ENCODE measurements at places on chromosomes 11 and 22. TPM values are rescaled to one million over a fixed set of nuclear protein-coding genes. Genes with fewer than 3 reads are reported as not detected.

DNA sequence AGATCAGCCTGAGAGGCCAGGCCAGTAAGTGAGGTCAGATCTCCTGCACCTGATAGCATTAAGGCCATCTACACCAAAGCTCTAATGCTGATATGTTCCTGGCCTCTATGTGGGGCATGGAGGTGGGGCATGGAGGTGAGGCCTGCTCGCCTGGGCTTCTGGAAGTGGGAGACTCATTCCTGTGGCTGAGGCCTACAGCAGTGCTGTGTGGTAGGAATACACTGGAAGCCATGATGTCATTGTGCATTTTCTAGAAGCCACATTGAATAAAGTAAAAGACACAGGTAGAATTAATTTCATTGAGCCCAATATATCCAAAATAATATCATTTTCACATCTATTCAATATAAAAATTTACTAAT lies 2.7 kb downstream of the PNPLA3 start:
- no peak for DNase-seq

- DNase-seq, result no peak
Measured at GRCh38 chr11:111845276-111846028, 25.9 kb downstream of the ALG9 start.

- DNase-seq, result no peak
Measured at GRCh38 chr11:100174881-100175280, 512.2 kb upstream of the ARHGAP42 start.

- DNase-seq, result no peak
Measured at GRCh38 chr11:119721129-119722120, 7.6 kb downstream of the NECTIN1 start.

- no peak for DNase-seq
Measured at GRCh38 chr11:124533626-124534025, 9.8 kb downstream of the OR8B12 start.

DNA sequence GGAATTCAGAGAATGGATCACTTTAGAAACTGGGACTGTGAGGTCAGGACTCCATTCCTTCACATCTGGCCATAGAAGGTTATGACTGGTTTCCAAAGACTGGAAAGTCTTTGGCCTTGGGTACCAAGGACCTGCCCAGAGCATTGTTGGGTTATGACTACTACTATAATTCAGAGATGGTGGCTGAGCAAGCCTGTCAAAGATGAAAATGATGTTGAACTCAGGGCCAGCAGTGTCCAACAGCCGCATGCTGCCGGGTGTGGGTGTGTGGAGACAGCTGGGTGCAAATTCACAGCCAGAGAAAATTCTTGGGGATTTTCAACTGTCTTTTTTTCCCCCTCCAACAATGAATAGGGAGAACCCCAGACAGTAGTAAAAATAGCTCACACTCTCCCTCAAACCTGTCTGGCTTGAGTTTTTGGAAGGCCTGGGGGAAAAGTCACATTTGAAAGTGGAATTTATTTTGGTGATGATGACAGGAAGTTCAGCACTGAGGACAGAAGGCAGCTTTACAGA lies 166.8 kb upstream of the NCAM1 start:
- DNase-seq, result no peak

DNA sequence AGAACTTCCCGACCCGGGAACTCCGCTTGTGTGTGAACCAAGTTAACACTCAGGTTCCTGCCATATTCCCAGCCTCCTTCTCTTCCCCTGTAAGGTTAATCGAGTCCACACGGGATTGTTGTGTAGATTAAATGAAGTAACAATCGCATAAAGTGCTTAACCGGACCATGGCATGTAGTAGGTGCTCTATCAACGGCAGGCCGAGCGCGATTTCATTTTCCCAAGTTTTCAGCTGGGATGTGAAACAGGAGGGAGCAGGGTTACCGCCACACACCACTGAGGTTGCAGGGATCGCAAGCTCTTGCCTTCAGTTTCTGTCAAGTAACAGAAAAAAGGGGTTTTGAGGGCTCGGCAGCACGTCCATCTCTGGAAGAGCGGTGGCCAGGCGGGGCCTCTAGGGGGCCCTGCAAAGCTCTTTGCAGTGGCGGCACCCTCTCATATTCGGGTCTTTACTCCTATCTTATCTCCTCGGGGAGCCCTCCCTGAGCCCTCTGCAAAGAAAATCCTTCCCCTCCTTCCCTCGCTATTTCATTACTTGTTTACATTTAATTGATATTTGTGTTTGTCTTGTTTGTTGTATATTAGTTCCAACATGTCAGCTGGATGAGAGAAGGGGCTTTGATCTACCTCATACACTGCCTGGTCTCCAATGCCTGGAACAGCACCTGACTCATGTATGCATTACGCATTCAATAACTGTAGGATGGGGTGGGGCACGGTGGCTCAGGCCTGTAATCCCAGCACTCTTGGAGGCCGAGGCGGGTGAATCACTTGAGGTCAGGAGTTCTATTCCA lies 816 bp upstream of the PLEKHA7 start:
- no peak for DNase-seq

DNA sequence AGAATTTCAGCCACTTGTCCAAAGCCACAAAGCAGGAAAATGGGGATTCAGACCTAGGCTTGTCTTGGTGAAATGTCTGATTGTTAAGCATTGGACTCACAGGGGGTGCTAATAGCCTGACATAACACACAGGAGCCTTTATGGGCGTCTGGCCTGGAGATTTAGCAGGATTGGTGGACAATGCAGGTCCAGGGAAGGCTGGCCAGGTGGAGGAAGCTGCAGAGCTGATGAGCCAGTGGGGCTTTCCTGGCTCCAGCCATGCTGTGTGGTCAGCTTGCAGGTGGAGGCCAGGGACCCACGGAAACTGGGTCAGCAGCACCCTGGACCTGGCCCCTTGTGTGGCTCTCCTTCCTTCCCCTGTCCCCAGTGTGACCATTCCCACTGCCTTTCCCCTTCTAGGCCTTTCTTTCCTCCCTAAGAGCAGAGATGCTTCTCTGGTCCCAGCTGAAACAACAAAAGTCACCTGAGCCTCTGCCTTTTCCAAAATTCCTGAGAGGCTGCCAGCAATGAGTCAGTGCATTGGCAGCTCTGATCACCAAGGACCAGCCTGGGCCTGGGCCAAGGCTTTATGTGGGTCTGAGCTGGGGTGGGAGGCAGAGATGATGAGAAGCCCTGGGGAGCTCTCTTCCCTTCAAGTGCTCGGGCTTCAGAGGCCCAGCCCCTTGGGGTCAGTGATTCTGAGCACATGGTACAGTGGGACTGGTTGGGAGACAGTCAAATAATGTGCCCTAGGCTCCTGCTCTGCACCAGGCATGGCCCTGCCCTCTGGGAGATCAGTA lies 85.2 kb downstream of the CCDC81 start:
- peak; percentile 74 for DNase-seq

DNA sequence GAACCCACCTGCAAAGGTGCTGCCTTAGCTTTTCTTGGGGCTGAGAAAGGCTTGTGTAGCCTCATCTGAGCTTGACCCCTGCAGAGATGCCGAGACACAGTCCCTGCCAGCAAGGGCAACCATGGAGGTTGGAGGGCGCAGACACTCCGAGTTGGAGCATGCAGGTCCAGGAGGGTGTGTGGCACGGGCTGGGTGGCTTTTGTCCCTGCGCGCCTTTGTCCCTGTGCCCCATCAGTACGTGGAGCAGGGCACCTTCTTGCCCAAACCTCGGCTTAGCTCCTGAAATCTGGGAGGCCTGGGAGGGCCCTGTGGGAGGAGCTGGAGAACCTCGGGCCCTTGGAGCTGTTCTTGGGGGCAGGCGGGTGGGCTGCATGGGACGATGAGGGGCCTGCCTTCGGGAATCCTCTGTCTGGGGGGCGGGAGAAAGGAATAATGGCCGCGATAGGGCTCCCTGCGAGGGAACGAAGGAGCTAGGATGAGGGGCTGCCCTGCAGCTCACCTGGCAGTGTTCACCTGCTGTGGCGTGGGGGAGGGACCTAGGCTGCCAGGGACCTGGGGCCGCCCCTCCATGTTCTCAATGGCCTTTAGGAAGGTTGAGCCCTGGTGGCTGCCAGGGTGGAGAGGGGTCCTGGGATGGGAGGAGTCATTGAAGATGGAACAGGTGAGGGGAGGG lies 3.4 kb downstream of the BRSK2 start:
- DNase-seq, result no peak

DNA sequence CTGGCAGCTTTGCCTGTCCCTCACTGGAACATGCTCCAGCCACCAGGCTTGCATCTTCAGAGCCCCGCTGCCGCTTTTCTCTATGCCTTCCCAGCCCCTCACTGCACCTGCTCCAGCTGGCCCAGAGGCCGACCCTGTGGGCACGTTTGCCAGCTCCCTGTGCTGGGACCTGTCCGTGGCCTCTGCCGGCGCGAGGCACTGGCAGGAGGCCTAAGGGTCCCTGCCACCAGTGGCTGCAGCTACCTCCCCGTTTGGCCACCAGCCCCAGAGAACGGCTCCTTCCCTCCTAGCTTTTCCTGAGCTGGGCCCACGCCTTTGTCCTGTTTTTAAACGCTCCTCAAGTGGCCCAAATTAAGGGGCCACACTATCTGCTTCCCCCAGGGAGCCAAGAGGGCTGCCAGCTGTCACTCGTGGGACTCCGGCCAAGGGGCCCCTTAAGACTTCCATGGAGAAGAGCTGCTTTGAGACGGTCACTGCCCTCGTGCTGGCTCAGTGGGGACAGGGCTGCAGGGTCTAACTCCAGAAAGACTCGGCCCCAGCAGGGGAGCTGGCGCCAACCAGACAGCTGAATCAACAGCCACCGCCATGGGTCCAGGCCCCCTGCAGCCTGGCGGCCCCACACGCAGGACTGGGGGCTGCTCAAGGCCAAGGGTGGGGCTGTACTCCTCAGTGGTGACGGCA lies 24.6 kb upstream of the WNT7B start:
- DNase-seq, result peak; percentile 63

DNA sequence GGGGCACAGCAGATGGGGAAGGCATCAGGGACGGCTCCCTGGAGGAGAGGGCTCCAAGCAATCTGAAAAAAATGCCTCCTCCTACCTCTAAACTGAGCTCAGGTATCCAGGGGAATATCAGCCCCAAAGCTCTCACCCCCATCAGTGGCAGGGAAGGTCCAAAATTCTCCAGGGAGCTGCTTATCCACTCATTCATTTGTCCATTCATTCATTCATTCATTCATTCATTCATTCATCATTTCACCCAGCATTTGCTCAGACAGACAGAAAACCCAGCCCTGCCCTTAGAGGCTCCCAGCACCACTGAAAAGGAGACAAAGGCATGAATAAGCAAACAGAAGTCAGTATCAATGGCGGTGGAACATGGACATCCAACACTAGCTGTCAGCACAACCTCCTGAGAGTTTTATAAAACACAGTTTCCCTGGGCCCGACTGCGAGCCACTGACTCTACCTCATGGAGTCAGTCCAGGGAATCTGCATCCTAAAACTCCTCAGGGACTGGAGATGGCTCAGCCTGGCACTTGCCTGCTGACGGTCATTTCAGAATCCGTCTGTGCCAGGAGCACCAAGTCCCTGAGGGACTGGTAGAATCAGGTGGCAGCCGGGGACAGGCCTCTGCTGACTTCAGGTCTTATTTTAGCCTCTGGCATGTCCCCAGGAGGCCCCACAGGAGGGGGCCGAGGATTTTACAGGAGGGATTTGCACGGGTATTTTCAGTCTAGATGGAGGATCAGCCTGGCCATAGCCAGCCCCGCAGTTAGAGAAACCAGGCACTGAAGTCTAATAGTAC lies 164.6 kb downstream of the MN1 start:
- DNase-seq, result no peak

DNA sequence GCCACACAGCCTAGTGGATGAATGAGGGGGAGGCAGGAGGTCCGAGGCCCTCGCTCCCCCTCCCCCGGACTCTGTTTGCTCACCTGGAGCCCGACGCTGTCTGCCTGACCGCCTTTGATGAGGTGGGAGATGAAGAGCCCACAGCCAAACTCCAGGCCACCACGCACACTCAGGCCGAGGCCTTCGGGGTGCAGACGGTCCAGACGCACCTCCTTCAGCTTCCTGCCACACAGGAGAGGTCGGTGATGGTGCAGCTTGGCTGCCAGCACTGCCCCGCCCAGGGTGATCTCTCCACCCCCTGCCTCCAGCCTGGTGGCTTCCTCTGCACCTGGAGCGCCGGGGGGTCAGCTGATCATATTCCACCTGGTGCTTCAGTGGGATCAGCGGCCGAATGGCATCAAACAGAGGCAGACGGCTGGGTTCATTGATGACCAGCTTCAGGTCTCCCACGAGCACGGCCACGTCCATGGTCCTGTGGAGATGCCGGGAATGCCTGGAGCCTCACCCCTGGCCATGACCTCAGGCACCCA lies 13.1 kb downstream of the USH1C start:
- DNase-seq, result no peak

NDUFA6 gene
- 159 TPM for total RNA-seq

SAA2 gene
- 0.56 TPM for total RNA-seq

GRCh38 chr11:119030029-119030328 lies 698 bp downstream of the SLC37A4 start:
- DNase-seq, result no peak

CDC42EP2 gene
- 8.9 TPM for total RNA-seq

- DNase-seq, result no peak
Measured at GRCh38 chr11:61392981-61393595, 701 bp downstream of the TMEM216 start.

- DNase-seq, result no peak
Measured at GRCh38 chr11:102216433-102217075, 100.7 kb upstream of the BIRC3 start.

SCGB1C1 gene
- not detected for total RNA-seq

LINC01488 gene
- 0.04 TPM for total RNA-seq

ST13 gene
- total RNA-seq, result 202 TPM

GRCh38 chr11:3148990-3149851 lies 15.9 kb downstream of the OSBPL5 start:
- no peak for DNase-seq

DNA sequence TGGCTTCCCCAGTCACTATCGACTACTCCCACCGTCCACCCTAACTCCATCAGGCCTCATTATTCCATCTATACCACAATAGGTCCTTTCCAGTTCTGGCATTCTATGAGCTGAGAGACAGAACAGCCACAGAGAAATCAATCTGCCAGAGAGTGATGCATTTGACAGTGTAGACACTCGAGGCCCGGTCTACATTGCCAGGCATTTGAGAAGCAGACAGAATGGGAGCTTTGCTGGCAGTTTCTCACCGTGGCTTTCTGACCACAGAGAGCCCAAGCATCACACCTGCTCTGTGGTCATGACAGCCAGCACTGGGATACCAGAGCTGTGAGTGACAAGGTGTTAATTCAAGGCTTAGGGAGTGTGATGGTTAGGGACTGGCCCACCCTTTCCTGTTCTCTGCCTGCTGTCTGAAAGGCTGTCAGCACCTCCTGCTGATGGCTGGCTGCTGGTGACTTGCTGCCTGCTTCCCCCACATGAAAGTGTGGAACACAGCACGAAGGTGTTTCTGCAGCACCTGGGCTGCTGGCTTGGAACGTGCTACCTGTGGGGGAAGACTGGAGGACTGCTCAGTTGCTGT lies 137.8 kb downstream of the KIRREL3 start:
- no peak for DNase-seq

GRCh38 chr22:41491374-41492100 lies 22.6 kb downstream of the ACO2 start:
- DNase-seq, result no peak

AGBL2 gene
- total RNA-seq, result 0.37 TPM

- DNase-seq, result no peak
Measured at GRCh38 chr11:624705-625635, at the start of gene CDHR5. CDHR5 (minus strand) TSS chr11:624955; CDS start chr11:624902, 53 bp downstream.

- DNase-seq, result no peak
Measured at GRCh38 chr11:22749536-22749935, 80.1 kb downstream of the SVIP start.

GRCh38 chr11:99911116-99911515 lies 776.0 kb upstream of the ARHGAP42 start:
- DNase-seq, result no peak
